ENCODE measurements at places on chromosomes 3 and 15. TPM values are rescaled to one million over a fixed set of nuclear protein-coding genes. Genes with fewer than 3 reads are reported as not detected.

Gene ISL2
- not detected for total RNA-seq

Gene FEZF2
- not detected for total RNA-seq

Gene HTR3E
- not detected for total RNA-seq

Gene TEX55
- total RNA-seq = not detected

- H3K27ac ChIP-seq = no peak overlapping the region
- no peaks in the 10 kb centered on the region for H3K36me3 ChIP-seq
- no peak overlapping the region for H3K4me3 ChIP-seq
- no peak for DNase-seq
Measured at GRCh38 chr15:53710906-53711305, 48.6 kb downstream of the WDR72 start.

DNA sequence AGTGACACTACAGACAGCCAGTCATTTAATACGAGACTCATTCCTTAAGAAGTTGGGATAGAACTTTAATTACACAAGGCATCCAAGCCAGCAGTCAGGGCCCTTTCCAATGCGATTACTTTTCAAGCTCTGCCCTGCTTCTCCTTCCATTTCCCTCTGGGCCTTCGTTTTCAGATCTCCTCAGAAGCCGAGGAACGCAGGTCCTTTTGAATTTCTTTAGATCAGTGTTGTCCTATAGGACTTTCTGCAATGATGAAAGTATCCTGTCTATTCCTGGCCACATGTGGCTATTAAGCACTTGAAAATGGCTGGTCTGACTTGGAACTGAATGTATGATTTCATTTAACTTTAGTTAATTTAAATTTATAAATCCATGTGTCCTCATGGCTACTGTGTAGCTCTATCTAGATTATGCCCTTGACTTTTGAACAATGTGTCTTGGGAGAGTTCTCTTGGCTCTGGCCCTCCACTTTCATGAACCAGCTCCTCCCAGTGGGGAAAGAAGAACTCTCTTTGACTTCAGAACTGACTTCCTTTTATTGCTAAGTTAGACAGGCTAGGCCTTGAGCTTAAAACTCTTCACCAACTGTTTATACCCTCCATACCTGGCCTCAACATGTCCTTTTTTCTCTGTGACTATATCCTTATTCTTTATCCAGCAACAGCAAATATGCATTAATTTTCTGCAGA, 22.6 kb downstream of the TGFBR2 start:
- H3K27ac ChIP-seq = peak overlapping the region; percentile 89
- peaks cover 28% of the 10 kb centered on the region for H3K36me3 ChIP-seq
- no peak for DNase-seq
- no peaks in the 10 kb centered on the region for H3K27me3 ChIP-seq
- H3K4me3 ChIP-seq = peak overlapping the region; percentile 61
- H3K4me1 ChIP-seq = peaks cover 81% of the 10 kb centered on the region

- peaks cover 1% of the 10 kb centered on the region for H3K4me1 ChIP-seq
- DNase-seq = no peak
- no peak overlapping the region for H3K27ac ChIP-seq
- peaks cover 30% of the 10 kb centered on the region for H3K36me3 ChIP-seq
- H3K4me3 ChIP-seq = no peak overlapping the region
- H3K27me3 ChIP-seq = no peaks in the 10 kb centered on the region
Measured at GRCh38 chr15:56699743-56700142, 33.6 kb downstream of the ZNF280D start.

GRCh38 chr15:68218331-68218730, 11.2 kb downstream of the CLN6 start:
- peaks cover 5% of the 10 kb centered on the region for H3K4me1 ChIP-seq
- H3K36me3 ChIP-seq = peaks cover 11% of the 10 kb centered on the region
- H3K4me3 ChIP-seq = no peak overlapping the region
- no peak for DNase-seq

Measured in activated naive CD8-positive, alpha-beta T cell treated with anti-CD3 and anti-CD28 coated beads, Interleukin-2, amount 10 ng/mL, durations not matched to agents 7 days and 5 days (primary cell).